ENCODE measurements at places on chromosomes 12 and 14.

- no peak for DNase-seq
These were observed 61.2 kb upstream of the STXBP6 start for GRCh38 chr14:25111061-25111601.

GRCh38 chr12:109605016-109605415 is 31.4 kb downstream of the MVK start:
- DNase-seq = no peak

- DNase-seq = peak; percentile 65
These were observed 3.6 kb downstream of the SMIM41 start for GRCh38 chr12:52082988-52083637.

GRCh38 chr14:90406384-90406798 is 9.6 kb downstream of the CALM1 start:
- no peak for DNase-seq

DNA sequence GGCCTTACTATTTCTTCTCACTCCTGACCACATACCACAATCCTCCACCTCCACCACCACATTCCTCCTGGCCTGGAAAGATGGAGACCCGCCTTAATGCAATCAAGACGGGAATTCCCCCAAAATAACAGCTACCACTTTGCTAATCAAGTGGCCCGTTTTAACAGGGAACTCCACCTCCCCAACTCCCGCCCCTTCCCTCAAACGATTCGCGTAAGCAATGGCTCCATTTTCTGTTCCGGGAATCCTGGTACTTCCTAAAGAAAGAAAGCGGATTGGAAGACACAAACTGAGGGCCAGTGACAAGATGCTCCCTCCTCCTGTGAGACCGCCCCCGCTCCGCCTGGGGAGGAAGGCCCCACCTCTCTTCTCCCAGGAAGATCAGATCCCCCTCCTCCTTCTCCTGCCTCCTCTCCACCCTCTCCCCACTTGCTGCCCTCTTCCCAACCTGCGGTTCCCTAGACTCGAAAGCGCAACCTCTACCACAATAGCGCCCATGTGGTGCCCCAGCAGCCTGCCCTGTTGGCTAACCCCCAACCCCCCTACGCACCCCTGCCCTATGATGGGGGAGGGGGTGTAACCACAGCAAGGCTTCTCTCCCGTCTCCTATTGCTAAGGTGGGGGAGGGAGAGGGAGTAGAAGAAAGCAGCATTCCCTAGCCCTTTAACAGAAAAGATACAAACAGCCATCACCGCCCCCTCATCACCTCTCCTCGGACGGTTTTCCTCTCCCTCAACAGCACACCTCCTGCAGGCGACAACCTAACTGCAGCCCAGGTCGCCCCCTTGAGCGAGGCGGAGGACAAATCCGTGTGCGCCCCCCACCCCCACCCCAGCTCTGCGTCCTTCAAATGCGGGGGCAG is 777 bp downstream of the ARF3 start:
- DNase-seq = peak; percentile 51

DNA sequence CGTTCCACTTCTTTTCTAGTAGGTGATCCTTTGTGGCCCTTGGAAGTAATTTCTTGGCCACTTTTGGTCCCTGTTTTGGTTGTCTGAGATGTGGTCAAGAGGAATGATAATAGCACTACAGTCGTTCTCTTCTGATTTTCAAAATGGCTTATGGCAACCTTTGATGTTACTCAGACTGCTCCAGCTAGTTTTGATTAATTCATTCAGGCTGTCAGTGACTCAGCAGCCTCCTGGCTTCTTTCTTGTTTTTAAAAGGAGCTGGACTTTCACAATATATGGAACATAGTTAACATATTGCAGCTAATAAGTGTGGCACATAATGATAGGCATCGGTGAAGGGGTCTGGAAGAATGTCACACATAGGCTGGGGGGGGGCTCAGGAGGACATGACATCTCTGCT is 47.3 kb downstream of the WDR20 start:
- DNase-seq = no peak

- DNase-seq = no peak
These were observed 27.5 kb upstream of the PTGR2 start for GRCh38 chr14:73824127-73824526.

- DNase-seq = no peak
These were observed 167.1 kb downstream of the PIWIL1 start for GRCh38 chr12:130504840-130505175.

- DNase-seq = no peak
These were observed 84.0 kb downstream of the CATSPERB start for GRCh38 chr14:91647856-91648255.

DNA sequence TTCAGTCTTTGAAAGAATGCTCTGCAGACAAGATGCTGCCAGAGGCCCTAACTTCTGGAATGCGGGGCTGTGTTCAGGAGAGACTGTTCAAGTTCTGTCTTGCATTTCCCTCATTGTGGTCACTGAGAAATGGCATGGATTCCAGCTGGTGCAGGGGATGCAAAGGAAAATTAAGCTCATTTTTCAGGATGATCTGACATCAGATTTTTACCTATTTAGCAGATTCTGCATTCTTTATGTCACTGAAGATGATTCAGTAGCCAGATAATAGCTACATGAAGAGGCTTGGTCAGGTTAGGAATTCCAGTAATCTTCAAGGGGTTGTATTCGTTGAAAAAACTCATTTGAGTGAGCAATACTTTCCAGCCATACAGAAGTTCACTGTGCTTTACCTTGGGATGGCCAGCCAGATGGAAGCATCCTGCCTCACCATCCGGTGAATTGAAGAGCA is 16.1 kb upstream of the MFAP5 start:
- DNase-seq = no peak

- no peak for DNase-seq
These were observed 75.8 kb upstream of the CNTN1 start for GRCh38 chr12:40616383-40616915.

DNA sequence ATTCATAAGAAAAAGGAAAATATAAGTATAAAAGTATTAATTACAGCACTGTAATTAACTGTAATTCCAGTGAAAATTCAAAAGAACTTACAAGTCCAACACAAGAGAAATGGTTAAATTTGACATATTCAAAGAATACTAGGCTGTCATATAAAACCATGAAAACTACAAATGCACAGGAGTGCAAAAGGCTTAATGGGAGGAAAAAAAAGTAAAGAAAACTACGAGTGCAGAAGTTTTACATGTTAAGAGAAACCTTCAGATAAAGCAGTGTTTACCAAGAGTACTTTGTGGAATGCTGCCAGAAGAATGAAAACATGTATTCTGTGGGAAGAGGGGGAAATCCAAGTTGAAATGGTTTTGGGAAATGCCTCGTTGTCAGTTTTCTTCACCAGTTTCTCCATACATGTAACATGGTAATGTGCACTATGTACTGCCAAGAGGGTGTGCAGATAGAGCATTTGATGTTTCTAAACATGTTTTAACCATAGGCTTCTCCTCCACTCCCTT is 9.1 kb downstream of the HEATR5A start:
- no peak for DNase-seq

DNA sequence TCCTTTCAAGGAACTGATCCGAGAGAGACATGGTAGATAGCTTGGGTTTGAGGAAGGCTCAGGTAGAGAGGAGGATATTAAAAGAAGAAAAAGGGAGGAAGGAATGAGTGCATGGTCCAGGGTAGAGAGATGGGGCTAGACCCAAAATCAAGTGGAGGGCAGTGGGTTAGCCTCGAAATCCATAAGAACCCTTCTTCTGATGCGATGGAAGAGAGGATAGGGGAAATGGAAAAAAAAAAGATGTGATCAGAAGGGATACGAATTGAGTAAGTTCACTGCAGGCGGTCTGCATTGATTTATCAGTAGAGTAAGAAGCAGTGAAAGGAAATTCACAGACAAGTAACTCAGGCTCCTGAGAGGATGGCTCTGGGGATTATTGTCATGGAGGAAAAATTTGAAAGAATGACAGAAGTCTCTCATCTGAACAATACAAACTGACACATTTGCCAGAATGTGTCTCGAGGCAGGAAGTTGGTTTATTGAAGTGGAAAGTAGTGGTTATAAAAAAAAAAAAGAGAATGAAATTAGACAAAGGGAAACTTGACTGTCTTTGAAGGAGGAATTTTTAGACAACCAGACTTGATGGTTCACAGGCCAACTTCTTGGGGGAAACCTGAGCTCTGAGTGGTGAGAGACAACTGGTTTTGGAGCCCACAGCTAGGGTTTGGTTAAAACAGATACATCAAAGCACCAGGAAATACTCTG is 10.2 kb downstream of the PPFIBP1 start:
- DNase-seq = no peak

DNA sequence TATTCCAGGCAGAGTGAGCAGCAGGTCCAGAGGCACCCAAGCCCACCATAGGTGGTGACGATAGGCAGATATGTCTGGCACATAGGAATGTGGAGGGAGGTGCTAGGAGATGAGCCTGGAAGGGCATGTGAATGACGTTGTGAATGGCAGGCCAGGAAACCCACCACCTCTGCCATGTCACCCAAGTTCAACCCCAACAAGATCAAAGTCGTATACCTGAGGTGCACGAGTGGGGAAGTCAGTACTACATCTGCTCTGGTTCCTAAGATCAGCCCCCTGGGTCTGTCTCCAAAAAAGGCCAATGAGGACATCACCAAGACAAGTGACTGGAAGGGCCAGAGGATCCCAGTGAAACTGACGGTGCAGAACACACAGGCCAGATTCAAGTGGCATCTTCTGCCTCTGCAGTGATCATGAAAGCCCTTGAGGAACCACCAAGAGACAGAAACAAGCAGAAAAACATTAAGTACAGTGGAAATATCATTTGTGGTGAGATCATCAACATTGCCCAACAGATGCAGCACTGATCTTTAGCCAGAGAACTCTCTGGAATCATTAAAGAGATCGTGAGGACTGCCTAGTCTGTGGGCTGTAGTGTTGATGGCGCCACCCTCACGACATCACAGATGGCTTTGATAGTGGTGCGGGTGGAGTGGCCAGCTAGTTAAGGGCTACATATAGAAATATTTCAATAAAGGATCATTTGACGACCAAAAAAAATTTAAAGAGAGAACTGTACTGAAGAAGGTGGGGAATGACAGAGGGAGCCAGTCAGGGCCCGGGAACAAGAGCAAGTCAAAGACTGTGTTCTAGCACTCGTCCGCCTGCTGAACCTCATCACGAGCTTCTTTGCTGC is 99.7 kb downstream of the ZFP36L1 start:
- DNase-seq = peak; percentile 75

- no peak for DNase-seq
These were observed 288.2 kb downstream of the PAWR start for GRCh38 chr12:79402606-79403005.

DNA sequence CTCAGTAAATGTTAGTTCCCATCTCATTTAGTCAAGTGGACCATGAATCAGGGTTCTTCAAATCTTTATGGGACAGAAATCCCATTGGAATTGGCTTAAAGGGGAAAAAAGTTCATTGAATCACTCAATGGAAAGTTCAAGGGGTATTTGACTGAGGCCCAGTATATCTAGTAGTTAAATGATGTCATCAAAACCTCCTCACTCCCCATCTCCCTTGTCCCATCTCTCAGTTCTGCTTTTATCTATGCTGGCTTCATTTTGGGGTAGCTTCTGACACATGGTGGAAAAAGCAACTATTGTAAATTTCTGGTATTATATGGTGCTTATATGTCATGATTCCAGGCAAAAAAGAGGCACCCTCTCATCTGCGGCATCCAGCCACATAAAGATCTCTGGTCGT is 51.9 kb downstream of the DAAM1 start:
- DNase-seq = no peak

DNA sequence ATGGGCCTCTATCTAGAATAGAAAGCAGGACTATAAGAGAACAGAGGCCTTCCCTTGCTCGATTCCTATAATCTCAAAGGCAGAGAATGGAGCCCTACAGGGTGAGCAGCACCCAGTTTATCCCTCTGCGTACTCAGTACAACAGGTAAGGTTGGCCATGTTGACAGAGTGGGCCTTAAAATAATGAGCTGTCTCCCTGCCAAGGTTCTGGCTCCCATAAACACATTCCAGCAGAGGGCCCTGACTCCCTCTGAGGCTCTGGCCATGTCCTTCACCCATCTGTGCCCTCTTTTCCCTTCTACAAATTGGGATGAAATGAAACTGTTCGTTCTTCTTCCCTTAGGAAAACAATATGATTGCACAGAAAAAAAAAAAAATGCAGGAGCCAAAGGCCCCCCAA is 16.9 kb upstream of the PNMA1 start:
- DNase-seq = no peak

GRCh38 chr14:39015360-39015961 is 87.6 kb downstream of the SEC23A start:
- no peak for DNase-seq

DNA sequence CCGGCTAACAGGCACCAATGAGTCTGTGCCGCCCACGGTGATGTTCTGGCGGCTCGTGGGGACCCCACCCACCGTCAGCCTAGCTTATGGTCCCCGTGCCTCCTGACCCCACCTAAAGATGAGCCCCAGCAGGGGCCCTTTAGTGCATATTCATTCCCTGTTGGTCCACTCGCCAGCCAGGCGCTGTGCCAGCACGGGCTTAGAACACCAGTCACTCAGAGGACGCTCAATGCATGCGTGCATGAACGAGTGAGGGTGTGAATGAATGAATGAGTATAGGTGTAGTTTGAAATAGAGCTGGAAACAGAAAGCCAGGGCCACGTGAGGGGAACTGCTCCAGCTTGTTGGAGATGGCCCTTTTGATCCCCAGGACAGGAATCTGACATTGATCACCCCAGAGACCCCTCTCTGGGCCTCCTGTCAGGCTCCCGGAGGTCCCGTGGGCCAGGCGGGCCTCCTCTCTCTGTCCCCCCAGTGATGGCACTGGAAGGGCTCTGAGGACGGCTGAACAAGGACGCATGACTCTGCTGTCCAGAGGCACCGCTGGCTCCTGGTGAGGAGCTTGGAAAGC is 193.9 kb upstream of the C14orf180 start:
- no peak for DNase-seq

DNA sequence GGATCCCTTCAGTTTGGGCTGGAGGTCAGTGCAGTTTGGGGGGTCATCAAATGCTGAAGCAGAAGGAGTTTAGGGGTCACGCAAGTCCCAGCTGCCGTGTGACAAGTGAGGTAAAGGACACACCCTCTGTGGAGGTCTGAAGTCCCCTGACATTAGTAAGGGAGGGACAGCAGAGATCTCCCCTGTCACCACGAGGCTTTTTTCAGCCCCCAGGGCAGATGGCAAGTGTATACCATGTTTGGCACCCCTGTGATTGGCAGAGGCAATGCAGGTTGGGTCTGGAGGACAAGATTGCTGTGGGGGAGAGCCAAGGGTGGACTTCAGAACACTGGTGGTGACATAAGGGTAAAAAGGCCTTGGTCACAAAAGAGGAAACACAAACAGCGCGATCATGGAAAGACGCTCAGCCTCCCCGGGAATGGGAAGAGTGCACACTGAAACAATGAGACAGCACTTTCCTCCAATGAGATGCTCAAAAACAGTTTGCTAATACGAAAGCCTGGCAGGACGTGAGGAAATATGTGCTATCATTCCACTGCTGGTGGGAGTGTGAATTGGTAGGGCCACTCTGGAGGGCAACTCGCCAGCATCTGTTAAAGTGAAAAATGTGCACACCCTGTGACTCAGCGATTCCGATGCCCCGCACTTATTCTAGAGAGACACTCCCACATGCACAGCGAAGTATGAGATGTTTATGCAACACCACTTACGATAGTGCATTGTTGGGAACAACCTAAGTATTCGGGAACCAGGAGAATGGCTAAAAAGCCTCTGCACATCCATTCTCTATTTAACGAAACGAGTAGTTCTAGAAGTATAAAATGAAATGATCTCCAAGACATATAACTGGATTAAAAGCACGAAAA is 14.4 kb upstream of the CD27 start:
- peak; percentile 59 for DNase-seq

GRCh38 chr12:53123578-53124351 is 20.5 kb downstream of the SOAT2 start:
- DNase-seq = no peak

Measured in CD14-positive monocyte (primary cell).